ENCODE measurements at places on chromosomes 1 and 21.

DNA sequence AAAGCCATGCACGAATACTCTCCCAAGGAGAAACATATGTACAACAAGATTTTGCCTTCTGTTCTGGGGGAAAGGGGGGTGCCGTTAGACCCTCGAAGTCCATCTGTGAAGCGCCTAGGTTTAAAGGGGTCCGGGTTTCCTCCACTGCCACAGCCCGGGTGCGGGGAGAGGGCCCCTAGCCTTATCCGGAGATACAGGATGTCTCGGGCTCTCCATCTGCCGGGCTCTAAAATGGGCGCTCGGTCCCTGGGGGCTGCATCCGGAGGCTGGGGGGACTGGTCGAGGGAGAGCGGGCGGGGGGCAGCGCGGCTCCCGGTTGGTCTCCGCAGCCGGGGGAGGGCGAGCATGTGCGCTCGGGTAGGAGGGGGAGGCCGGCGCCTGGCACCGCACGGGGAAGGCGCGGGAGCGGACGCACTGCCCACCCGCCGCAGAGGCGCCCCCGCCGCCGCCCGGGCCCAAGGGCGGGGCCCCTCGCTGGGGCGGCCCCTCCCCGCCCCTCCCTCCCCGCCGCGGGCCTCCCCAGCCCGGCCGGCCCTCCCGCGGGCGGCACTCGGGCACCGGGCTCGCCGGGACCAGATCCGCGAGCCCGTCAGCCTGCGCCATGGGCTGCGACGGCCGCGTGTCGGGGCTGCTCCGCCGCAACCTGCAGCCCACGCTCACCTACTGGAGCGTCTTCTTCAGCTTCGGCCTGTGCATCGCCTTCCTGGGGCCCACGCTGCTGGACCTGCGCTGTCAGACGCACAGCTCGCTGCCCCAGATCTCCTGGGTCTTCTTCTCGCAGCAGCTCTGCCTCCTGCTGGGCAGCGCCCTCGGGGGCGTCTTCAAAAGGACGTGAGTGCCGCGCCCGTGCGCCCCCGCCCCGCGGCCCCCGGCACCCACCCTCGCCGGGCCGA is 63.1 kb downstream of the ELK4 start:
- no peak for DNase-seq

- no peak for DNase-seq
Measured at GRCh38 chr1:101382135-101382534, 145.3 kb downstream of the S1PR1 start.

- no peak for DNase-seq
Measured at GRCh38 chr1:87603626-87604025, 274.9 kb downstream of the LMO4 start.

- no peak for DNase-seq
Measured at GRCh38 chr1:90879281-90879680, 142.6 kb downstream of the ZNF644 start.

GRCh38 chr1:2595812-2596529 is 9.4 kb downstream of the PRXL2B start:
- no peak for DNase-seq

DNA sequence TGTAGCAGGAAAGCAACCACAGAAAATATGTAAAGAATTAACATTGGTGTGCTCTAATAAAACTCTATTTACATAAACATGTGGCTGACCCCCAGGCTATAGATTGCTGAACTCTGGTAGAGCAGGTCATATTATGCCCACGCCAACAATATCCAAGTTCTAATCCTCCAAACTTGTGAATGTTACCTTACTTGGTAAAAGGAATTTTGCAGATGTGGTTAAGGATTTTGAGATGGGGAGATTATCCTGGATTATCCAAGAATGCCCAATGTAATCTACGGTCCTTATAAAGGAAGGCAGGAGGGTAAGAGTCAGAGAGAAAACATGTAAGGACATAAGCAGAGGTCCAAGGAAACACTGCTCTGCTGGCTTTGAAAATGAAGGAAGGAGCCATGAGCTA is 201.0 kb downstream of the USH2A start:
- DNase-seq = no peak

- DNase-seq = no peak
Measured at GRCh38 chr1:53895421-53895820, 1.4 kb downstream of the DIO1 start.

GRCh38 chr1:81228926-81229325 is 571.8 kb upstream of the ADGRL2 start:
- no peak for DNase-seq

DNA sequence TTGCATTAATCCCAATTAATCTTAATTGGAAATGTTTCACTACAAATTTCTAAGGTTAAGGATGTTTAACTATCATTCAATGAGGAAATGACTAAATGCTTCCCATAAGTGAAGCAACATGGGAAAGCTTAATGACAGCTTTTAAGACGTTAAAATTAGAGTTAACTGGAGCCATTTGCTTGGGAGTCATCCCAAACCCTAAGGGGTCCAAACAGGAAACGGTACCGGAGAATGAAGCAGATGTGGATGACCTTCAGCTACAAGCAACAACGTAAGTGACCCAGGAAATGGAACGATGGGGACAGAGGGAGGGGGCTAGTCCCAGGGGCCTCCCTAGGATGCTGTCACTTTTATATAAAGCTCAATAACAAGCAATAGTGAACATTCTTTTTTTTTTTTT is 62.2 kb downstream of the CAPZB start:
- DNase-seq = no peak

DNA sequence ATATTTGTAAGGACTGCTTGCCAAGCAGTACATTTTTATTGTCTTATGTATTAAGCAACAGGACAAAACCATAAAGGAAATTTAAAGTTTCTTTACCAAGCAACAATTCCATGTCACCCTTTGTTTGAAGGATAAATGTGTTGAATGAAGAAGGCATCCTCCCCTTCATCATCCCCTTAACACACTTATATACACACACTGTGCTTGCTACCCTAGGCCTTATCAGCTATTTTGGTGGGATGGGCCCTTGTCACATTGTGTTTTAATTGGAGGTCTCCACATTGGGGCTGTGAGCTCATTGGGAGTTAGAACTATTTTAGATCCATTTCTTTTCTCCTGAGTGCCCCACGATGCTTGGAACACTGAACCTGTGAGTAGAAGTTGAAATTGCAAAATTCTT is 1.9 kb downstream of the VANGL1 start:
- DNase-seq = no peak

Measured in cortex of kidney (tissue), 1 donor.